ENCODE measurements at places on chromosomes 4 and X.

- DNase-seq: no peak
These were observed 48.5 kb downstream of the SMAD1 start for GRCh38 chr4:145530189-145530588.

- no peak for DNase-seq
These were observed 411.1 kb upstream of the SPOCK3 start for GRCh38 chr4:167645358-167645757.

GRCh38 chrX:25762656-25763055 is 375.5 kb upstream of the MAGEB18 start:
- no peak for DNase-seq

- no peak for DNase-seq
These were observed 1037.8 kb downstream of the STPG2 start for GRCh38 chr4:97105347-97106099.

GRCh38 chrX:152813206-152813605 is 17.4 kb downstream of the CETN2 start:
- no peak for DNase-seq

- DNase-seq: no peak
These were observed 367.8 kb upstream of the SLC7A11 start for GRCh38 chr4:138609943-138610350.

DNA sequence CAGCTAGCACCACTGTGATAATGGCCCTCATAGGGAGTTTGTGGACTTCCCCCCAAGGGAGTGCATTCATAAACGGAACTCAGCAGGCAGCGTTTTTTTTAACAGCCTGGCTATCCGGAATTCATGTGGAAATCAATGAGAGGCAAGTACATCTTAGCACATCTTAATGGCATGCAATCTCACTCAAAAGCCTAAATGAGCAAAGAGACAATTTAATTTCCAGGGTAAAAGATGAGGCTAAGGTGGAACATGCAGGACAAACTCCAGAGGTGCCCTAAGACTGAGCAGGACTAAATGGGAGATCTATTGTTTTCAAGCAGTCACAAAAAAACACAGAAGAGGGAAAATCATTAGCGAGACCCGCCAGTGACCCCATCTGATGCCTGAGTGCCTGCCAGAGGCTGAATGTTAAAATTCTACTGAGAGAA is 243.5 kb upstream of the KCNIP4 start:
- DNase-seq: no peak

DNA sequence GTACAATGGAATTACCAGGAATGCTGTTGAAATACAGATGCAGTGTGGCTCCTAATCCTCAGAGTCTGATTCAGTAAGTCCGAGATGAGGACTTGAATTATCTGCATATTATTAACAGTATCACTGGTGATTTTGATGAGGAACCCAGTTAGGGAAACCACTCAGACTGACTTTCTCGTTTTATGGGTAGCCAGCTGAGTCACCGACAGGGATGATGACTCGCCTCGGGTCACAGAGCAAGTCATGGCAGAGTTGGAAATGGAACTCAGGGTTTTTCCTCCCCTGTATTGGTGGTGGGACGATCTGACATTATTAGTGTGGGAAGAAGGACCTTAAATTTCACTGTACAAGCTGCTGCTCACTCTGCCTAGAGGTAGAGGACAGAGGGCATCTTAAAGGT is 51.3 kb downstream of the RTL9 start:
- no peak for DNase-seq

GRCh38 chr4:157048248-157048647 is 27.7 kb upstream of the GLRB start:
- no peak for DNase-seq

DNA sequence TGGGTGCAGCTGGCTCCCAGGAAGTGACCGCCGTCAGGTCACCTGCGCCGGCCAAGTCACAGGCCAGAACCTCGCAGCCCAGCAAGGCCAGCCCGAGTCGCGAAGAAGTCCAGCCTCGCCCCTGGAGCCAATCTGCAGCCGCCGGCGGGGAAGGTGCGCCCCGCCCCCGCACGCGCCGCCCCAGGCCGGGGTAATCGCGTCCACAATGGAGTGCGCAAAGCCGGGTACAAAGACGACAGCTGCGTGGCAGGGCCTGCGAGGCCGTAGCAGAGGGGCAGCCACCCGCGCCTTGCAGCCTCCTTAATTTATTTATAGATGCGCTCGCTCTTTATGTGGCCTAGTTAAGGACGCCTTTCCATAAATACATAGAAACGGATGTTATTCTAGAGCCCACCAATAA is 139.4 kb upstream of the CPEB2 start:
- DNase-seq: no peak

- DNase-seq: no peak
These were observed at the start of gene DOK7 for GRCh38 chr4:3462790-3463415. Gene DOK7 (plus strand): TSS chr4:3463306. CDS start chr4:3463376, 70 bp downstream.

GRCh38 chrX:40521868-40522450 is 58.8 kb upstream of the ATP6AP2 start:
- no peak for DNase-seq

DNA sequence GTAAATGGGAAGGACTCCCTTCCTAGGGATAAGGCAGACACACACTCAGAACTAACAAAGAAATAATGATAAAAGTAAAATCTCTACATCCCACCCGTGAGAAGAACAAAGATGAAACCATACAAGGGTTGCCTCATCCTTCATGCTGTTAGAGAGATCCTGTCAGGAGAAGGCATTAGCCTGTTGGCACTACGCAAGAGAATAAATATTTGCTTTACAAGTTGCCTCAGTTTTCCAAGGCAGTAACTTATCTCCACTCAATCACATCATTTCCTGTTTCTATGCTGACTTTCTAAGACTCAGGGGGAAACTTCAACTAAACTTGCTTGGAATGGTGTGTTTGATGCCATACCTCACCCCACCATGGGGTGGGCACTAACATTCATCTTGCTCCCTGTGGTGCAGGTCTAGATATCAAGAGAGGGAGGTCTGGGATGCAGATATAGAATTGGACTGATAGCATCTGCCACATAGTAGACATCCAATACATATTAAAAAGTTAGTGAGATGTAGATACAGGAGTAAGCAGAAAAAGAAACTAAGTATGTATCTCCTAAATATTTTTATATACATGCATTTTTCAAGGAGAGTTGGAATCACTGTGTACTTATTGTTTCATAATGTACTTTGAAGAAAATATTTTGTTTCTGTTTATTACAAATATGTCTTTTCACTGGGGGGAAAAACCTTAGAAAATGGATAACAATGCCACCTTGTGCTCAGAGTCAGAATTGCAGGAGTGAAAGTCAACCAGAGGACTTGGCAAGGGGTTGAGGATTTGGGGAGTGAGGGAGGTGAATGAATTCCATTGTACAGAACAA is 57.2 kb upstream of the BEX4 start:
- DNase-seq: no peak

DNA sequence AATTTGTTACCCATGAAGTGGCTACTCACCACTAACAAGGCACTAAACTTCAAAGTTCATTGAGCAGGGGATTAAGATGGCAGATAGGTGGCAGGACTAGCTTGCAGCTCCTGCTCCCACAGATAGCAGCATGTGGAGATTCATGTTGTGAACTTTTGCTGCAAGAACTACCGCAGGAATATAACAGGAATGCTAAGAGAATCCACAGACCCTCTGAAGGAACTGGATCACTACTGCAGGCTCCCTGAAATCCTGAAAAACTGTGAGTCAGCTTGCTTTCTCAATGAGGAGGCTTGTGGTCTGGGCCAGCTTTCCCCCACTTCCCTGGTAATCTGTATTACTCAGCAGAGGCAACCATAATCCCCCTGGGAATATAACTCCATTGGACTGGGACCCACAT is 118.5 kb upstream of the VCX2 start:
- DNase-seq: no peak

DNA sequence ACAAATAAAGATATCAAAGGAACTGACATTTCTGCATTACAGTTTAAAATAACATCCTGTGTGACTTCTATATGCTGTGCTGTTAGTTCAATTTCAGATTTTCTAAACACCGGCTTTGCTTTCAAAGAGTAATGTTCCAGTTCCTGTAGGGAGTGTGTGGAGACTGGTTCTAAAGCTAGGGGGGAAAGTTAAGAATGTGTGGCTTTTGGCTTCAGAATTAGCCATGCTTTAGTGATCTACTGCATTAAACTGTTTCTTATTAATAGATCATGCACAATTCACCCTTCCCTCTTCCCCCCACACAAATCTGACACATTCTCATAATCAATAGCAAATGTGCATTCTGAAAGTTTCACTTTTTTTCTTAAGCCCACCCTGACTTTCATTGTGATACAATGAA is 32.0 kb upstream of the DKK2 start:
- no peak for DNase-seq

DNA sequence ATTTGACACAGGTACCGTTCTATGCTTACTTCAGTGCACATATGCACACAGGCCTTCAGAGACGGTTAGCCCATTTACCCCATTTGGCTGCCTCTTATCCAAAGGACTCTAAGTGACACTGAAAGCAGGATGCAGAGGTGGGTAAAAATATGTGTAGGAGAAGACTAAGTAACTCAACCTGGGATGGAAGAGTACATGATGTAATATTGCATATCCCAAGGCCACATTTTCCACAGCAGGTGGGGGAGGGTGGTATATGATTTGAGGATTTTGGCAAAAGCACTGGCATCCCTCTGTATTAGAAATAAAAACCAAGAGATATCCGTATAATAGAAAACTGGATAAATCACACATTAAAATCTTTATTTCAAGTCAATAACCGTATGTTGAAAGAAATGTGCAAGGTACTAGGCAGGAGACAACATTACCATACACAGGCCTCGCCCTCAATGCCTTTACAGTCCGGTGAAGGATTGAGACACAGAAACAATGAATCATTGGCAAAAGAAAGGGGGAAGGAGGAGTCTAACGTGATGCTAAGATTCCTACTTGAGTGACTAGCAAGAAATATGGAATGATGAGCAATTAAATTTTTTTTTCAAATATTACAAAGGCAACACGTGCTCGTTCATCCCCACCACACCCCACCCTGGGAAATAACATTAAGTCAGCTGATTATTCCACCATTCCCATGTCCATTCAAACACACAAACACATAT is 161.0 kb upstream of the RASGEF1B start:
- DNase-seq: no peak

All from stimulated activated CD8-positive, alpha-beta memory T cell treated with anti-CD3 and anti-CD28 coated beads, Interleukin-7, amount 100 ng/mL, for 1 hour (primary cell).